ENCODE measurements at places on chromosomes 5 and 9.

DNA sequence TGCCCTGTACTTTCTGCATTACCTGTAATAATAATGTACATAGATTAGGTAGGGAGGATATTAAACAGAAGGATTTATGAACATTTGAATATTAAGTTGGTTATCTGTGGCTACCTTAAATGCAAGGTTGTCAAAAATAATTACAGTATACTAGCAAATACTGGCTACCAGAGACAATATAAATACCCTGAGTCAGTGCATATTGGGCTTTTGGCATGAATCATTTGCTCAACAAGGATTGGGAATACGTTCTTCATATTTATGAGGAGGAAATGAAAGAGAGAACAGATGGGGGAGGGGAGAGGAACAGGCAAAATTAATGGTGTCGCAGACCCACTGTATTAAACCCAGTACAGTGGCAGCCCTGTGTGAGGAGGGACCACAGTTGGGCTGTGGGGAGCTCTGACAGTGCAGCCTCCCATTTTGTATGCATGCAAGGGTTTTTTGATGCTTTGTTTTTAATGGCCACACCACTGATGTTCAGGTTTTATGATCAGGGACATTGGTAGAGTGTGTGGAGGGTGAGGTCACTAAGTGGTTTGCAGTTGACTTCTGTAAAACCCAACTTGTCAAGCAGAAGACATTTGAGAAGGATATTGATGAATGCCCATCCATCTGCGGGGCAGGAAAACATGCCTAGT is 56.9 kb downstream of the MVB12B start:
- DNase-seq, result no peak

DNA sequence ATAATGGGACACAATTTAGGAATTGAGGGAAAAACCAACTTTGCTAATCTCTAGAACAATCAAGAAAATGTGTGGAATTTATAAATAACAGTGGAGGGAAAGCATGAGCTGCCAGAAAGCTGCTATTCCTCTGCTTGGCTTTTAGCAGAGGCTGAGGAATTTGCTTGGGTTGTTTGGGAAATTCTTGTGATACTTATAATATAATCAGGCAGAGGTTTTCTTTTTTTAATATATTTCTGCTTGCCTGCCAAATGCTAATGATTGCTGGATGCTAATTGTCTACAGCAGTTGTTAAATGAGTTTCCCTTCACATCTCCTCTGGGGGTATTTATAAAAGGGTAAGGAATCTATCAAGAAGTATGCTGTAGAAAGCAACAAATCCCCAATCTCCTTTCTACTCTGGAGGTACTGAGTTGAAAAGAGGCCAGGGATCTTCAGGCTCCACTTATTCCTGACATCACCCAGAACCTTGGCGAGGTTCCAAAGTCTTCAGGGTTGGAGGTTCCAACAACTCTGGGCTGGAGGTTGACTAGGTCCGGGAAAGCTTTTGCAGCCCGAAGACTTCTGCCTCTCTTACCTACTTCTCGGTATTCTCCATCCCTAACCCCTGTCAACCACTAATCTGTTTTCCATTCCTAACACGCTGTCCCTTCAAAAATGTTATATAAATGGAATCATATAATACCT is 60.4 kb upstream of the TMED7 start:
- DNase-seq, result no peak

DNA sequence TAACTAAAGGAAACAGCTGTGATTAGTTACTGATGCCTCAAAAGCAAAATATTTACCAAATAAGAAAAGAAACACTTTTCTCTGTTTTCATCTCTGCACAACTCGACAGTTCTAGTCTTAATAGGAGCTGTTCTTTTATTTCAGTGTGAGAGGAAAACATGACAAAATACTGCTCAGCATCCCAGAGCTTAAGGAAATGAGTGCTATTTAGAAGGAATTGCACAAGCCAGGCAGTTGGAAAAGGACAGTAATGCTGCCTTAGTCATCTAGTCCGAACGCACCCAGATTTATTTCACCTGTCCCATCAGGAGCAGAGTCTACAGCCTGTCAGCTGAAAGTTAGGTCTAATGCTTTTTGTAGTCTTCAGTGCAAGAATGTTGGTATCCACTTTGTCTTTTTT is 12.3 kb downstream of the ZCCHC9 start:
- DNase-seq, result no peak

- DNase-seq, result no peak
These were observed 54.6 kb upstream of the S1PR3 start for GRCh38 chr9:88936668-88937067.

- DNase-seq, result no peak
These were observed 273.2 kb downstream of the GADD45G start for GRCh38 chr9:89878003-89878411.

GRCh38 chr9:131100445-131100844 is 4.1 kb downstream of the AIF1L start:
- no peak for DNase-seq

GRCh38 chr9:36572515-36573418 is at the start of gene MELK:
Gene MELK (plus strand): TSS chr9:36572895. CDS start chr9:36581682, 8,787 bp downstream.
- DNase-seq, result peak; percentile 35

All from C1 segment of cervical spinal cord (tissue), 14 donors.